GM12865 (cell line): ENCODE measurements at places on chromosomes 7 and 10.

DNA sequence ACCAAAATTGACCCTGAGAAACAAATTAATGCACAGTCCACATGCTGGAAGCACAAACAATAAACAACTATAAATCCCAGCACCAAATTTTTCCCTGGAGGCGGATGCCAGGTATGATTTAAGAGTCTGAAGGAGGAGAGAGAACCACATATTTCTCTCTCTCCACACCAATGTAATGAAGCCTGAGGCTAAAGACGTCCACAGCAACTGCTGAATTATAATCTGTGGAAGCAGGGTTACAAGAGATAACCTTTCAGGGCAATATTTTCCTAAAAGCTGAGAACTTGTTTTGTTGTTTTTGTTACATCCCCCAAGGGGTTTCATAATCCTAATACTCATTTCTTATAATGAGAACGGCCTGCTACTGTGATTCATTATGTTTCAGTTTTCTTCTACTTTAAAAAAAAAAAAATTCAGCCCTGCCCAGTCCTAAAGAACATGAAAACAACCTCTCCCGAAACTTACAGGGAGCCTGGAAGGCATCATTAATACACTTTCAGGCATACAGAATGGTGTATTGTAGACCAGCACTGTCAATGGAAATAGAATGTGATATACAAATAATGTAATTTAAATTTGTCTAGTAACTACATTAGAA is 48.5 kb upstream of the ABLIM1 start:
- DNase-seq: no peak

DNA sequence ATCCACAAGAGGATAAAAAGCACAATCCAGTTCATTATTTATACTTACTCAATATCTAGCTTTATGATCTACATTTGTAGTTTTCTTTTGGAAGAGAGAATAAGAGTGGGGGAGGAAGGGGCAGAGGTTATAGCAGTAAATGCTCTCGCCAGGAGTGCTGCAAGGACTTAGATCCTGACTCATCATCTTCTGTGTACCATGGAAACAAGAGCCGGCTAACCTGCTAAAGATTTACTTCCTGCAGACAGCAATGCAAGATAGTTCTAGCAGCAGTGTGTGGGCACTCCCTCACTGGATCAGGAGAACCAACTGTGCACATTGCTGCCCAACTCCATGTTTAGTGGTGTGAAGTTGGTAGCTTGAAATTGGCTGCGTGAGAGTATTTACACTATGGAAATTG is 47.7 kb upstream of the TRIL start:
- no peak for DNase-seq

GRCh38 chr10:98301664-98302319 is 33.8 kb upstream of the LOXL4 start:
- no peak for DNase-seq

- no peak for DNase-seq
Measured at GRCh38 chr7:81769891-81770727, at the start of gene HGF. Gene HGF, minus strand, starts transcription at chr7:81770047. Its CDS starts 76 bp downstream, at chr7:81769971.

GRCh38 chr10:4649886-4650508 is 176.0 kb upstream of the AKR1E2 start:
- DNase-seq: no peak

DNA sequence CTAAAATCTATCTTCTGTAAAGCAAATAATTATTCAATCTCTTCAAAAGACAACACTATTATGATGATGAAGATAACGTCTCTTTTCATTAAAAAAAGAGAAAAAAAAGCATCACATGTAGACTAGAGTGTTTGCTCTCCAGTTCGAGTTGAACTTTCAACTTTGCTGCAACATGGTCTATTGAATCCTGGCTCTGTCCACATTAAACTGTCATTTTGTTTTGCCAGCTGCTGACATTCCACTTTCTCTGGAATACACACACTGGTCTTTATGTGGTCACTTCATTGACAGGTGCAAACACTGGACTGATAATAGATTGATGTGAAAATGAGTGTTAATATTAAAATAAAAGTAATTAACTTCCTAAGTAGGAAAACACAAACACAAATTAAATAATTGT is 61.7 kb downstream of the PTF1A start:
- no peak for DNase-seq

DNA sequence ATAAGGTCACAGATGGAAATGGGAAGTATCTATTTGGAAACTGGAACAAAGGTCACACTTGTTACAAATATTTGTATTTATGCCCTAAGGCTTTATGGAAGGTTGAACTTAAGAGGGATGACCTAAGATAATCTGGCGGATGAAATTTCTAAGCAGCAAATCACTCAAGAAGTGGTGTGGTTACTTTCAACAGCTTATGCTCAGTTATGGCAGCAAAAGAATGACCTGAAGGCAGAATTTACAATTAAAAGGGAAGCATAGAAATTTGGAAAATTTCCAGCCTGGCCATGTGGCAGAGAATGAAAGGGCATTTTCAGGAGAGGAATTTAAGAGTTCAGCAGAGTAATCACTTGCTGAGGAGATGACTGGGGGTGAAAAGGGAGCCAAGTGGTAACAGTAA is 95.8 kb upstream of the TNS3 start:
- no peak for DNase-seq

DNA sequence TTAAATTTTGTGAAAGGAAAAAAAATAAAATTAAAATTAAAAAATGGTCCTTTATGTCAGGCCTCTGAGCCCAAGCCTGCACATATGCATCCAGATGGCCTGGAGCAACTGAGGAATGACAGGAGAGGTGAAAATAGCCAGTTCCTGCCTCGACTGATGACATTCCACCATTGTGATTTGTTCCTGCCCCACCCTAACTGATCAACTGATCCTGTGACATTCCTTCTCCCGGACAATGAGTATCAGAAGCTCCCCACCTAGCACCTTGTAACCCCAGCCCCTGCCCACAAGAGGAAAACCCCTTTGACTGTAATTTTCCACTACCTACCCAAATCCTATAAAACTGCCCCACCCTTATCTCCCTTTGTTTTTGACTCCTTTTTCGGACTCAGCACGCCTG is 972.2 kb upstream of the GHITM start:
- no peak for DNase-seq

DNA sequence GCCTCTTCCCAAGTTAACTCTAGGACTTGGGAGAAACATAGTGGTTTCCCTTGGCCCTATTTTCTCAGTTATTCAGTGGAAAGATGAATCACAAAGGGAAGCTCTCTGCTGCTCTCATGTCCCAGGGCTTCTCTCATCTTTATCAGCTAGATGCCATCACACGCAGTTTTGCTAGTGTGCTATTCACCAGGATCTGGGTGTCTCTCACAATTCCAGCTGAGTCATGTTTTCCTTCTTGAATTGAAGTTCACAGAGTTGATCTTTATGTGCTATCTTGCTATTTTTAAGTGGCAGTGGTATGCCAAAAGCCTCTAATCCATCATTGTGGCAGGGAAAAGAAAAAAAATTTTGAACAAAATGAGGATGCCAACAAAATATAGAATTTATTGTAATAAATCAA is 101.3 kb downstream of the TWIST1 start:
- no peak for DNase-seq

DNA sequence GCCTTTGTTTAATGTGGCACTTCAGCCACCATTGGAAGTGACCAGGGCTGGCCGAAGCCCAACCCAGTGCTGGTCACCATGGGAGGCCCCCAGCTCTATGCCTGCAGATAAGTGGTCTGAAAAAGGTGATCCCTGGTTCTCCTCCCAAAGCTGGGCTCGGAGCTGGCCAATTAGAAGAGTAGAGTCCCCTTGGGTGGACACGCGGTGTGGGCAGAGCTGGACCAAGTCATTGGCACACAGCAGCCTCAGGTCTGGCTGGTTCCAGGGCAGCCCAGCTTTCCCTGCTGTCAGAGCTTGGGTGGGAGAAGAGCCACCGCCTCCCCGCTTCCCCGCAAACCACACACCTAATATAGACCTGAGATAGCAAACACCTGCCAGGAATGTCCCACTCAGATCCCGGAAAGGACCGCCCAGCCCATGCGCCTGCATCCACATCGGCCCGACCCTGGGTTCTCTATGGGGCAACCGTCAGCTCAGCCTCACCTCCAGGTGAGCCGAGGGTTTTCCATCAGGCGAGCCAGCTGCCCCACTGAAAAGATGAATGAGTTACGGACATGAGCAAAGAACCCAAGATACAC is 84.3 kb downstream of the TCERG1L start:
- no peak for DNase-seq

GRCh38 chr10:28997734-28998133 is 291.1 kb upstream of the LYZL1 start:
- no peak for DNase-seq

GRCh38 chr10:58275908-58276307 is 6.9 kb downstream of the CISD1 start:
- no peak for DNase-seq

- DNase-seq: peak; percentile 61
Measured at GRCh38 chr10:32005050-32005449, 51.2 kb downstream of the KIF5B start.

DNA sequence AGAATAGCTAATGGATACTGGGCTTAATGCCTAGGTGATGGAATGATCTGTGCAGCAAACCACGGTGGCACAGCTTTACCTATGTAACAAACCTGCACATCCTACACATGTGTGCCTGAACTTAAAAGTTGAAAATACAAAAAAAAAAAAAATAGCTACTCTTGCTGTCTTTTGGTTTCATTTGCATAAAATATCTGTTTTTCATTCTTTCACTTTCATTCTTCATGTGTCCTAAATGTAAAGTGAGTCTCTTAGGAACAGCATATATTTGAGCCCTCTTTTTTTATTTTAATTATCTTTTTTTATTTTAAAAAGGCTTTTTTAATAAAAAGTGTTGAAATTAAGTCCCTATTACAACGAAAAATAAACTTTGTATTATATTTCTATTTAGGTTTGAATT is 836.1 kb upstream of the KCND2 start:
- no peak for DNase-seq

DNA sequence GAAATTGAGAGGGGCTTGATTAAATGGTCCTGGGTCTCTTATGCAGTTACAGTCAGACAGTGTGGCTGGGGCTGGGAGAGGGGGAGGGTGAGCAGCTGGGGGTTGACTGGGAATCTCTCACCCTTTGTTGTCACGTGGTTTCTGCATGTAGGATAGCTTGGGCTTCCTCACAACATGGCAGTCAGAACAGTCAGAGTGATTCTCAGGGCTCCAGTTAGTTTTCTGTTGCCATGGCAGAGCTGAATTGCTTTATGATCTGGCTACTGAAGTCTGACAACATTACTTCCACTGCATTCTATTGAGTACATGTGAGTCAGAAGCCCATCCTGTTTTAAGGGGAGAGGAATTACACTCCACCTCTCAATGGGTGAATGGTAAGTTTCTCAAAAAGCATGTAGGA is 102.7 kb downstream of the WDR11 start:
- no peak for DNase-seq
